ENCODE measurements at places on chromosomes 6 and 20.

- DNase-seq: no peak
Measured at GRCh38 chr20:5919626-5920544, 30.4 kb downstream of the TRMT6 start.

DNA sequence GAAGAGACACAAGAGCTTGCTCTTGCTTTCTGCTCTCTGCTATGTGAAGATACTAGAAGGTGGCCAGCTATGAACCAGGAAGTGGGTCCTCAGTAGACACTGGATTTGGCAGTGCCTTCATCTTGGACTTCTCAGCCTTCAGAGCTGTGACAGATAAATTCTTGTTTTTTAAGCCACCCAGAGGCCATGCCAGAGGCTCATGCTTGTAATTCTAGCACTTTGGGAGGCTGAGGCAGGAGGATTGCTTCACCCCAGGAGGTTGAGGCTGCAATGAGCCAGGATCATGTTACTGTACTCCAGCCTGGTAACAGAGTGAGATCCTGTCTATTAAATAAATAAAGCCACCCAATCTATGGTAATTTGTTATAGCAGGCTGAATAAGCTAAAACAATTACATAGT is 185.5 kb upstream of the SALL4 start:
- DNase-seq: no peak

DNA sequence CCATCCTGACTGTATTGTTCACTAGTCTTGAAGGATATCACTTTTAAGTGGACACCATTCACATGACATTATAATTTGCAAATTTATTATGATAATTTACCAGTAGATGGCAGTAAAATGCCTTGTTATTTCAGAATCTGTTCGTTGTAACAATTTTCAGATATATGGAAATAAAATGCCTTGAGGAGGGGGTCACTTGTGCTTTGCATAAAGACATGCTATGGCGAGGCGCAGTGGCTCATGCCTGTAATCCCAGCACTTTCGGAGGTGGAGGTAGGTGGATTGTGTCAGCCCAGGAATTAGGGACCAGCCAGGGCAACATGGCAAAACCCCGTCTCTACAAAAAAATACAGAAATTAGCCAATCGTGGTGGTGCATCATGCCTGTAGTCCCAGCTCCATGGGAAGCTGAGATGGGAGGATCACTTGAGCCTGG is 9.0 kb upstream of the NCOA6 start:
- DNase-seq: peak; percentile 35

GRCh38 chr20:53708129-53708968 is 114.7 kb upstream of the ZNF217 start:
- no peak for DNase-seq

DNA sequence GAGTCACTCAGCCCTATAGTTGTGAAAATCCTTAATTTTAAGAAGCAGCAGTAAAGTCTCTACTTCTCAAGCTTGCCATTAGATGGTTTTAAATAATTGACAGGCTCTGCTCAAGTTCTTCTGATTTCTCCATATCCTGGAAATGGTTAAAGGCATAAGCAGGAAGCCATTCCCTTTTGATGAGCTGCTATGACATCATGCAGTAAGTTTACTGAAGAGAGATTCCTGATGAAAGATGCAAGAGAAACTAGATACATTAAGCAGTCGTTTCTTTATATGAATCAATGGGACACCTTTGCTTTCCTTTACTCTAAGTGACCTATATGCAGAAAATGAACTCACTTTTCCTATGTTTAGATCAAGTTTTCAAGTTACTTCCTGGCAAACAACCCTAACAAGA is 9.8 kb downstream of the POPDC3 start:
- DNase-seq: no peak

GRCh38 chr6:90715093-90715655 is 128.3 kb upstream of the MAP3K7 start:
- no peak for DNase-seq

DNA sequence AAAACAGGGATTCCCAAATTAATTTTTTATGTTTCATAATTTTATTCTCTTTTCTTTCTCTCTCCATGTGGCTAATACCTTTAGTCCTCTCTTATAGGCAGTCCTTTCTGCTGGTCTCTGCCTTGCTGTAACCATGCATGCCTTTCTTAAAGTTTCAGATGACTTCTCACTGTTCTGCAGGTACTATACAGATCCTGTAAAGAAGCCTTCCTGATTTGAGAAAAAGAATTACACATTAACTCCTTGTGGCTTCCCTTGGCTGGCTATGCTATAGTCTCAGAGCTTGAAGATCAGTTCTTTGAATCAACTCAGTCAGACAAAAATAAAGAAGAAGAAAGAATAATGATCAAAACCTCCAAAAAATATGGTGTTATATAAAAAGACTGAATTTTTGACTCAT is 7.3 kb upstream of the GPR63 start:
- no peak for DNase-seq

DNA sequence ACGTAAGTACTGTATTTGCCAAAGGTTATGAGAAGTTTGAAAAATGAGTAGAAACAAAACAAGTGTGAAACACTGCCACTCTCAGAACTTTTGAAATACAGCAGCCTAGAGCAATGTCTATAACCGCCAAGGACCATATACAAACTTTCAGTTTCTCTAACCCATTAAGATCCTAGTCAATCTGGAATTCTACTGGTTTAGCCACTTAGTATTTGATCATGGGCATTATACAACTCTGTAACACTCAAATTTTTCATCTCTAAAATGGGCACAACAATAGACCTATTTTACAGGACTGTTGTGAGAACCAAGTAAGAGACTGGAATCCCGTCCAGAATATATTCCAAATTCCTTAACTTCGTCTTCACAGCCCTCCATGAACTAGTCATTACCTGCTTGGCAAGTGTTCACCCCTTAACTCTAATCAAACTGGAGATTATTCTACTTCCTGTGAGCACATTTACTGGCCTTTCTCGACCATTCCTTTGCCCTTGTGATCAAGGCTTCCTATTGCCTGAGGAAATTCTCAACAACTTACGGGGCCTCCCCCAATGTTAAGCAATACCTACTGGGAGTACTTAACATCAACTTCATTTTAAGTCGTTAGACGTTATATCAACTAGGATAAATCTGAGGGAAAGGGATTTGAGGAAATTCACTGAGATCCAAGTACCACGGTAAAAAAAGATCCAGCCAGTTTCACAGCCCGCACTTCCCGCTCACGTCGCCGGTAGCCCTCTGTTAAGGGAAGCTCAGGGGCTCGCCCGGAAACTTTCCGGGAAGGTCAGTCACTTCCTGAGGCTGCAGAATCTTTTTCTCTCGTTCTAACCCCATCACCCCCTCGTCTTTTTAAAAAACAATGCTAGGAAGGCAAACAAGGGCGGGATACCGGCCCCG is 1.1 kb downstream of the EIF2S2 start:
- DNase-seq: no peak

DNA sequence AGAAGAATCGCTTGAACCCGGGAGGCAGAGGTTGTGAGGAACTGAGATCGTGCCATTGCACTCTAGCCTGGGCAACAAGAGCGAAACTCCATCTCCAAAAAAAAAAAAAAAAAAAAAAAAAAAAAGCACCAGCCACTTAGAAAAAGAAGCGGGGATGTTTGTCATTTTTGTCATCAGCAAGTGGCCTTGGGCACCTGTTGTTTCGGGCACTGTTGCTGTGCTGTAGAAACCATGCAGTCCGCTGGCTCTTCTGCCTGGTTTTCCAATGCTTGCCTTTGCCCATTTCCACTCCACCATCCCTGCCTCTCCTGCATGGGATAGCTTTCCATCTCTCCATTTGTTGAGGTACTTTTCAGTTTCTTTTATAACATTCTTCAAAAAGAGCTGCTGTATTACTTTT is 129.3 kb downstream of the ARID1B start:
- DNase-seq: no peak

DNA sequence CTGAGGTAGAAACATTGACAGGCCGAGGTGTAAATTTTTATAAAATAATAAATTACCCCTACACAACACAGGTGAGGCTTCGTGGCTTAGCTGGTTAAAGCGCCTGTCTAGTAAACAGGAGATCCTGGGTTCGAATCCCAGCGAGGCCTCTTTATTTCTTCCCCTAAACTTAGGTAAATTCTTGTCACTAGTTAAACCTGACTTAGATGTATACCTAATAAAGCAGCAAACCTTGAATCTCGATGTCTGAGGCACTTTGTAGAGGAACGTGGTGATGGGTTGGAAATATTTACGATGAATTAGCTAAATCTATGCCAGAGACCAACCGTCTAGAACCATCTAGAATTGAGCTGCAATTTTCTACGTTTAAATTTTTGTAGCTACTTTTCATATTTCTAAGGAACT is 185.6 kb downstream of the OR2B2 start:
- no peak for DNase-seq

- no peak for DNase-seq
Measured at GRCh38 chr6:159464816-159465215, 228.2 kb downstream of the SOD2 start.

DNA sequence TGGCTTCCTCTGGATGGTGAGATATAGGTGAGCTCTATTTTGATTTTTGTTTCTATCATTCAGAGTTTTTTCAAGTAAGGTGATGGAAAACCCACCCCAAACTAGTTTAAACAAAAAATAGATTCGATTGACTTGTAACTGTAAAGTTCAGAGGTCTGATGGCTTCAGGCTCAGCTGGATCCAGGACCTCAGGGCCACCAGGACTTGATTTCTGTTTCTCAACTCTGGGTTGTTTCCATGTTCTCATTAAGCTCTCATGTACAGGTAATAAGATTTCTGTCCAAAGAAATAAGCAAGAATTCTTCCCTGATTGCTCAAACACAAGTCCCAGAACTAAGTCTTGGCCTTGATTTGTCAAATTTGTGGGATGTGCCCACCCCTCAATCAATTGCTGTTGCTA is 67.0 kb downstream of the DLGAP4 start:
- DNase-seq: no peak

DNA sequence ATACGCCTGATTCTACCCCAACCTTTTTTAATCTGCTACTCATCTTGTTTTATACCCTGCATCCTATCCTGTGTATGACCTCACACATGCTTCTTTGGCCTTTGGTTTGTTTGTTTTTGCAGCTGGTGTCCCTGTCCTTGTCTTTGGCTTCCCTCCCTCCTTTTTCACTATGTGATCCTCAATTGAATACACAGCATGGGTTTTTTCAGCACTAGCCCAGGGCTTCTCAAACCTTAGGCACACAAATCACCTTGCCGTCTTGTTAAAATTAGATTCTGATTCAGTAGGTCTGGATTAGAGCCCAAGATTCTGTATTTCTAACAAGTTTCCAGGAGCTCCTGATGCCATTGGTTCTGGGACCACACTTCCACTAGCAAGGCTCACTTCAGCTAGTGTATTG is 321.5 kb upstream of the MAN1A1 start:
- DNase-seq: no peak

DNA sequence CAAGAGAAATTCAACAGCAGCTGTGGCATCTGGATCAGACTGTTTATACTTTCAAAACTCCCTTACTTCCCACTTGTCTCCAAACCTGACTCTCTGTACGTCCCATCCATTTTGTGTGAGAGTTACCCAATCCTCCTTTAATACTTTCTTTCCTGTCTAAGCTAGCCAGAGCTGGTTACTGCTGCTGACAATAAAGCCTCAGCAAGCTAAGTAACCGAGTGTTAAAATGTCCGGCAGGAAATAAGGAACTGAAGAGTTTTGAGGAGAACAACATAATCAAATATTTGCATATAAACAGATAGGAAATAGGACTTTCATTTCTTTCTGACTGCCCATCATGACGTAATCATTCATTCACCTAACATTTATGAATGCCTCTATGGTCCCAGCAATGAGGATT is 11.6 kb downstream of the TMEM30A start:
- DNase-seq: no peak

DNA sequence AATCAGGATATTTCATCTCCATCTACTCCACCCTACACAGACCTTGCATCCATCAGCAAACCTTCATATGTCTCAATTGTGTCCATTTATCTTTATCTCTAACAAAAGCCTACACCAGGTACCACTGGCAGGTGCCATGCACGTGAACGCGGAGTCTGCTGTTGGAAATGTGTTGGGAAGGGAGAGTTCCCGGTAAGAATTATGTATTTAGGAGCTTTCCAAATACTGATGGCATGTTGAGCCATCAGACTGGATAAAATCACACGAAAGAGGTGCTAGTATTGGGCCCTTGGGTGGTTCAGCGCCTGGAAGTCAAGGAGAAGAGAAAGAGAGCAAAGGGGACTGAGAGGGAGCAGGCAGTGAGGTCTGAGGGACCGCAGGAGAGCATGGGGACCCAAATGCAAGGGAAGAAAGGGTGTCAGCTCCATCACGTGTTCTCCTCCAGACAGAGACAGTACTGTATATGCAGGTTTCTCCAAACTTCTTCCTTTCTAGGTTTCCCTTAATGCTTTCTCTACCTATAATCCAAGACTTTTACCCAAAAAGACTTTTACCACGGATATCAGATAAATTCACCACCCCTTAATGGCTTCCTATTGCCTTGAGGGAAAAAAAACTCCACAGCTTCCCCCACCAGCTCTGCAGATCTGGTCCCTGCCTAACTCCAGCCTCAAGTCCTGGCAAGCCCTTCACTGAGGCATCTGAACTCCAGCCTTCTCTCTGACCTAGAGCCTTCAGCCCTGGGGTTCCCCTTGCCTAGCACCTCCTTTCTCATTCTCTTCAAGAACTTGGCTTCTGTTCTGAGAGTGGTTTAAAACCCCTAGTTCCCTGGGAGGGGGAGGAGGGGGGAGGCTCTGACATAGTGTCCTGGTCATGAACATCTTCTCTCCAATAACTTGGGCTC is 4.8 kb upstream of the ZNF217 start:
- DNase-seq: no peak

GRCh38 chr6:34412643-34413214 is 13.1 kb downstream of the RPS10 start:
- no peak for DNase-seq

- DNase-seq: no peak
Measured at GRCh38 chr6:35496036-35496840, 641 bp downstream of the TEAD3 start.

GRCh38 chr20:7967199-7967844 is 27.1 kb upstream of the HAO1 start:
- no peak for DNase-seq

- DNase-seq: no peak
Measured at GRCh38 chr6:144715344-144715743, 430.2 kb downstream of the UTRN start.

GRCh38 chr6:6319952-6320811 is at the start of gene F13A1:
Gene F13A1 (minus strand): TSS chr6:6320662. CDS start chr6:6318664, 1,998 bp downstream.
- peak; percentile 37 for DNase-seq

DNA sequence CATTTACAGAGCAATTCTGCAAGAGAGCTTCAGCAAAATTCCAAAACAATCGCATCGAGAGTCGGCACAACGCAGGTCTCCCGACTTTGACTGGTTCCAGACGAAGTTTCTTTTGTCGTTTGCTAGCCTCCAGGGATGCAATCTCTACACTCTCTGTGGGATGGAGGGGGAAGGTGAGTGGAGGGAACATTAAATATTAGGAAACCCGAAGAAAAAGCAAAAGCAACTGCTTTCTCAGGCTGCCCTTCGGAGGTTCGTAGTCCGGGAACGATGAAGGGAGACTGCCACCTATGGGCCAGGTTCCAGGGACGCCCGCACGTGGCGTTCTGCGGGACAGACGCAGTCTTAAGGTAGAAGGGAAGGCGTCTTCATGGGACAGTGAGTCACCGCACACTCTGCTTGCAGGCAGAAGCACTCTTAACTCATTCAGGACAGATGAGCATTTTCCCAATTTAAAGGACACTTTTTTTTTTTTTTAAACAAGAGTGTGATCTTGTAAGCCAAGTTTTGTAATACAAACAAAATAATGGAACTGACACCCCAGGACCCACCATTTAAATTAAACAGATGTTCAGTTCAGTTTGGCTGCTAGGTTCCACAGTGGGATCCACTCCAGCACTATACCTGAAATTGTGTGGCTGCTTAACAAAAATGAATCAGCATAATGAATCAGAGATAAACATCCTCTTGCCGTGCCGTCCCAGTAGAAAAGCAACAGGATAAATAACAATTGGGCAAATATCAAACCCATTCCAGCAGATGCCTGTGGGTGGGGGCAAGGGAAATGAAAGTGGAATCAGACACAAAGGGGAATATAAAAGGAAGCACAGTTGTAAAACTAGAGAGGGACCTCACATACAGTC is 65.8 kb upstream of the ARMC2 start:
- DNase-seq: peak; percentile 41

Measured in NCI-H1105 (cell line).